Caco-2 (cell line): ENCODE measurements at places on chromosomes 7 and 10. TPM values are rescaled to one million over a fixed set of nuclear protein-coding genes. Genes with fewer than 3 reads are reported as not detected.

- no peak for DNase-seq
Measured at GRCh38 chr10:22315455-22316285, 518 bp upstream of the COMMD3 start.

- no peak for DNase-seq
Measured at GRCh38 chr7:35250941-35251340, 3.0 kb downstream of the TBX20 start.

Gene ATG9B
- total RNA-seq = 4.3 and 4.8 TPM in 2 replicates

DNA sequence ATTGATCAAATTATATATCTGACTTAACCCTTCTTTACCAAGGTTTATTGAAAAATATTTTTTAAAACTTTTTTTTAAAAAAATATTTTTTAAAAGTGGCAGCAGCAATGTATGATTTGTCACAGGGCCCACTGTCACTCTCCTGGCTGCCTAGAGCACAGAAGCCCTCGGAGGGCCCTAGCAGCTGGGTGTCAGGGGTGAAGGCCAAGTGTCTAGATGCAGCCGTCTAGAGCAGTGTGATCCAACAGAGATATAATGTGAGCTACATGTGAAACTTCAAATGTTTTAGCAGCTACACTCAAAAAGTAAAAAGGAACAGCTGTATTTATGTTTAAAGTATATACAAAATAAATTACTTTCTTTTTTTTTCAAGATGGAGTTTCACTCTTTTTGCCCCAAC is 112.7 kb downstream of the ARHGAP22 start:
- DNase-seq = no peak

GRCh38 chr10:54081950-54082349 is 719.1 kb downstream of the PCDH15 start:
- DNase-seq = no peak

Gene LEP
- total RNA-seq = not detected in 2 replicates

Gene SPDYE11
- total RNA-seq = not detected in 2 replicates

Gene CPVL
- 108 and 109 TPM in 2 replicates for total RNA-seq

DNA sequence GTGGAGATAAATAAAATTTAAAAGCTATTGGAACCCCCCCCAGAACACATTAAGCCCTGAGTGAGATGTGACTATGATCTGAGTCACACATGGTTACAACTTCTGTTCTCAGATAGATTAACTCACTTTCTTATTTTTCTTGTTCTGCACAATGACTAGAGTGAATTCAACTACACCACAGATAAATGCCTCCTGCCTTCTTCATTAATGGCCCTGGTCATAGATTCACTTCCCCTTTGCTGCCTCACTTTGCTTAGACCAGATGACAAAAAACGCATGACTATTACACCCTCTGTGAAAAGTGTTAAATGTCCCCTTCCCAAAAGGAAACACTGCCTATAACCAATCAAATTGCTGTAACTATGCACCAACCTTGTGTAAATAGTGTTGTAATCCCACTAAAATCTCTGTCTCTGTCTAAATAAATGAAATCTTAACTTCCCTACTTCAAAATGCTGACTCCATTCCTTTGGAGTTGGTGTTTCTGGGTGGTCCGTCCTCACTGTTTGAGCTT is 49.4 kb downstream of the AKR1D1 start:
- no peak for DNase-seq

- DNase-seq = peak; percentile 25
Measured at GRCh38 chr7:6709808-6710207, 3.1 kb upstream of the ZNF12 start.

DNA sequence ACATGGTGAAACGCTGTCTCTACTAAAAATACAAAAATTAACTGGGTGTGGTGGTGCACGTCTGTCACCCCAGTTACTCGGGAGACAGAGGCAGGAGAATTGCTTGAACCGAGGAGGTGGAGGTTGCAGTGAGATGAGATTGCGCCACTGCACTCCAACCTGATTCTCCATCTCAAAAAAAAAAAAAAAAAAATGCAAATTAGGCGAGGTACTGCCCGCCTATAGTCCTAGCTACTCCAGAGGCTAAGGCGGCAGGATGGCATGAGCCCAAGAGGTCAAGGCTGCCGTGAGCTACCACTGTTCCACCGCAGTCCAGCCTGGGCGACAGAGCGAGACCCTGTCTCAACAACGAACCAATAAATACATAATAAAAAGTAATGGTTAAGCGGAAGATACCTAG is 1.1 kb upstream of the EIF4H start:
- no peak for DNase-seq

DNA sequence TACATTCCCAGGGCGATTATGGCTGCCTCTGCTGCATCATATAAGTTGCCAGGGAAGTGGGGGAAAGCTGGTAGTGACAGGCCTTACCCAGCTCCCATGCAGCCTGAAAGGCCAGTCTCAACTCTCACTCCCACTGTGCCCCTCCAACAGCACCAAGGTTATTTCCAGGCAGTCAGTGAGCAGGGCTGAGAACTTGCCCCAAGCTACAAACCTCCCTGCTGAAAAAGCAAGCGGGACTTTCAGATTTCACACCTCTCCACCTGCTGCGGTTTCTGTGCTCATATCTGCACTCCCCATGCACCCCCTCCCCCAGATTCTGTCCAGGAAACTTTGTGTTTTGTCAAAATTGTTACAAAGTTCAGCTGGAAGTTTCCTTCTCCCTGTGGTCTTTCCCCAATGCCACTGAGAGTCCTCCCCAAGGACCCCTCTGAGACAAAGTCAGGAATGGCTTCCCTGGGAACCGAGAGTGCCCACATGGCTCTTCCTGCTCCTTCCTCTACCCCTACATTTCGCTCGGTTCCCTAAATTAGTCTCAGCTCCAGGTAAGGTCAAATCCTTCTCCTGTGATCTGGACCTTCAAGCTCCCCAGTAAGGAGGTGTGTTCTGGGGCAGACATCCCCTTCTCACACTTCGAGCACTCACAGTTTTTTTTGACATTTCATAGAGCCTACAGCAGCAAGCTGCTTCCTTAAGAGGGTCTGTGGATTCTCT is 25.3 kb upstream of the WNT2 start:
- no peak for DNase-seq

DNA sequence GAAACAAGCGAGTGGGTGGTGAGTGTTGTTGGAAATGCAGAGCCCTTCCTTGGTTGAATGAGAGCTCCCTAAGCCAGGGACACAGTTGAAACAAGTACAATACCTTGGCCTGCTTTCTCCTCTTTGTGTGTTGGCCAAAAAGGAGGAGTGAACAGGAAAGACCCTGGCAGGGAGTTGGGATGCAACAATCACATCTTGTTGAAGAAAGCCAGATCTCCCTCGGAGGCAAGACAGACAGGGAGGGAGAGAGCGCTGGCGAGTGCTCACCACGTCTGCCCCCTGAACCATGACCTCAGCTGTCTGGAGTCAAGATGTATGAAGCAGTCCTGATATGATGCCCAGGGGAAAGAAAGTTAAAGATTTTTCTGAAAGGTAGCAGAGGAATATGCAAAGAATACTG is 66.8 kb downstream of the ADAM12 start:
- no peak for DNase-seq

DNA sequence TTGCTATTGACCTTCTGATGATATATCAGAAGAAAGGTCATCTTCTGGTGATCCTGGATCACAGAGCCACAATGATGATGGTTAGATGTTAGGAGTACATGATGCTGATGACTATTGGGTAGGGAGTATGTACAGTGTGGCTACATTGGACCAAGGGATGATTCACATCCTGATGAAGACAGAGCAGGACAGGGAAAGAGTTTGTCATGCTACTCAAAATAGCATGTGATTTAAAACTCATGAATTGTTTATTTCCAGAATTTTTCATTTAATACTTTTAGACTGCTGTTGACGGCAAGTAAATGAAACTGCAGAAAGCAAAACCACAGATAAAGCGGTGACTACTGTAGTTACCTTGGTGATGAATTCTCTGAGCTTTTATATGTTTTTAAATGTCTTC is 397.3 kb downstream of the PPP1R3A start:
- DNase-seq = no peak

GRCh38 chr7:135706038-135706742 is 21.8 kb downstream of the SLC13A4 start:
- DNase-seq = no peak

DNA sequence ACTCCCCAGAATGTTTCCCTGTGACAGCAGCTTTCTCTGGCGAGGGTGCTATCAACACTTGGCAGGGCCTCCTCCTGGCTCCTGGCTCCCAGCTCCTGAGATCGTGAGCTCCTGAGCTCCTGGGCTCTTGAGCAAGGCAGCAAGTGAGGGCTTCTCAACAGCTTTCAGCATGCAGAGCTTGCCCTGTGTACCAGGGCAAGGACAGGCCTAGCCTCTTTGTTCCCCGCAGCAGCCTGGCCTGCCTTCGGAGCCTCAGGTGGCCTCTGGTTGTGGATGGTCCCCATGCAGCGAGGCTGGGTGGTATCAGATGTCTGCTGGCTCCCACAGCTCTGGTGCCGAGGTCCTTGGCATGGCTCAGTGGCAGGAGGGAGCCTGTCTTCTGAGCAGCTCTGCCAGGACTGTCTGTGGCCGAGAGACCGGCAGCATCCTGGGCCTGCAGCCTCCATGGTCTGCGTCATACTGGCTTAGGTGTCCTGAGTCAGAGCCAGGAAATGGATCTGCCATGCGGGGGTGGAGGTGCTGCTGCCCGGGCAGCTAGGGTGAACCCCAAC is 44.2 kb downstream of the ZMIZ1 start:
- no peak for DNase-seq

DNA sequence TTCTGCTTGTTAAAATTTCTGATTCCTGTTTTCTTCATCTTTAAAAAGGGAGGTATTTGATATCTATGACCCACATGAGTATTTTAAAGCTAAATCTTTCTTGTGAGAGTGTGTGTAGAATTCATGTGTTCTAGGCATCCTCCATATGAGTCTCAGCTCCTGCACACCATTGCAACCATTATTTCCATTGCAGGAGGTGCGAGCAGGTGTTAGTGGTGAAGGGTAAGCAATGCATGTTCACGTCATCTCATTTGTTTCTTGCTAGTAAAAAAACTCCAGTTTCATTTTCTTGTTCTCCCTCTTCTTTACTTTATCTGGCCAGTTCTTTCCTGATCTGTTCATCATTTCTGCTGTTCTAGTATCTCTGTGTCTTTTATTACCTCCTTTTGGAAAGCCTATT is 100.5 kb downstream of the ADRA2A start:
- DNase-seq = no peak

- no peak for DNase-seq
Measured at GRCh38 chr10:86226781-86227201, 139.8 kb downstream of the GRID1 start.

- no peak for DNase-seq
Measured at GRCh38 chr10:4242561-4243035, 457.6 kb upstream of the KLF6 start.

DNA sequence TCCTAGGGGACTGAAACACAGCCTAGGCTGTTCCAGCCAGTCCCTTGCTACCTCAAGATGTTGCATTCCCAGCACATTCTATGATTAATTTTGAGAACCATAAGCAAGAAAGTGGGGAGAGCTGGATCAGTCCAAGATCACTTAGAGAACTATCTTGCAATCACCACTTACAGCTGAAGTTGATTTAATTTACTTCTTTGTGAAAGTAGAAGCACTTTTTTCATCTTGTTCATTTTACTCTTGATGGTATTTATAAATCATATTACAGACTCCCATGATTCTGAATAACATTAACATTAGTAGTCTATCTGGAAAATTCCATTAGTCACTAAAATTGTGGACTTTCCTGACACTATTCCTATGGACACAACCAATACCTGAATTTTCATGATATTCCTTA is 118.5 kb downstream of the ETV1 start:
- DNase-seq = no peak

GRCh38 chr7:122289426-122289825 is 15.1 kb downstream of the FEZF1 start:
- no peak for DNase-seq

GRCh38 chr10:106661767-106662140 is 502.8 kb downstream of the SORCS1 start:
- DNase-seq = no peak

Gene EGR2
- 0.30 and 0.61 TPM in 2 replicates for total RNA-seq

- no peak for DNase-seq
Measured at GRCh38 chr7:82481499-82482097, 38.0 kb upstream of the CACNA2D1 start.

- DNase-seq = no peak
Measured at GRCh38 chr10:74436523-74437170, 285.6 kb downstream of the ADK start.

DNA sequence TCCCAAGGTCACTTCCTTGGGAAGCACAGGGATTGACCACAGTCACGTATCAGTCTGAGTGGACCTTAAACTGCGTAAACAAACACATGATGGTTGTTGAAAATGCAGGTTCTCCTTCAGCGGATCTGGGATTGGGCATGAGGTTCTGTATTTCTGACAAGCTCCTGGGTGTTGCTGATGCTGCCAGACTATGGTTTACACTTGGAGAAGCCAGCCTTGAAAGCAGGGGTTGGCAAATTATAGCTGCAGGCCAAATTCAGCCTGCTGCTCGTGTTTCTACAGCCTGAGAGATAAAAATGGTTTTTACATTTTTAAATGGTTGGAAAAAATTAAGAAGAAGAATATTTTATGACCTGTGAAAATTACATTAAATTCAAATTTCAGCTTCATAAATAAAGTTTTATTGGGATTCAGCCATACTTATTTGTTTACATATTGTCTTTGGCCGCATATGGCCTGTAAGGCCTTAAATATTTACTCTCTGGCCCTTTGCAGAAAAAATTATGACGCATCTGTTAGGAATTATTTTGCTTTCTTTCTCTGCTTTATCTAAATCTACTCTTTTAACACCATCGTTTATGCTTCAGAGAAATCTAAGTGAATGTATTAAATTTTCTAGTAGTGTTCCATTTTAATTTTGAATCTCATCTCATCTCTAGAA is 109.6 kb downstream of the SH2D4B start:
- no peak for DNase-seq

- no peak for DNase-seq
Measured at GRCh38 chr10:43965033-43965917, 316.6 kb upstream of the ZNF32 start.

DNA sequence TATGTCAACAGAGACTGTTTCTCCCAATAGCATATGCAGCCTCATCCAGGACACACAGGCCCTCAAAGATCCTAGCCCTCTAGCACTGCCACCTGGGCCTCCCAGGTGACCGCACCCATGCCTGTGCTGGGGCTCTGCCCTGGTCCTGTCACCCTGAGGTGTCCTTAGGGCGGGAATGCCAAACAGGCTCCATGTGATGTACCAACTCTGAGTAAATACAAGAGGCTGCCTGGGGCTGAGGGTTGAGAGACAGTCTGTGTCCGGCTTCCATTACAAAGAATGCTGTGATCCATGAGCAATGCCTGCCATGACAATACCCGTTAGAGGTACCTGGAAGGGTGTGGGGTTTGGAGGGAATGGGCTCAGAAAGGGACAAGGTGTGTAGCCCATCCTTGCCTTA is 83.0 kb upstream of the KAT6B start:
- DNase-seq = peak; percentile 44

- DNase-seq = no peak
Measured at GRCh38 chr7:898460-898854, 22.1 kb downstream of the GET4 start.

DNA sequence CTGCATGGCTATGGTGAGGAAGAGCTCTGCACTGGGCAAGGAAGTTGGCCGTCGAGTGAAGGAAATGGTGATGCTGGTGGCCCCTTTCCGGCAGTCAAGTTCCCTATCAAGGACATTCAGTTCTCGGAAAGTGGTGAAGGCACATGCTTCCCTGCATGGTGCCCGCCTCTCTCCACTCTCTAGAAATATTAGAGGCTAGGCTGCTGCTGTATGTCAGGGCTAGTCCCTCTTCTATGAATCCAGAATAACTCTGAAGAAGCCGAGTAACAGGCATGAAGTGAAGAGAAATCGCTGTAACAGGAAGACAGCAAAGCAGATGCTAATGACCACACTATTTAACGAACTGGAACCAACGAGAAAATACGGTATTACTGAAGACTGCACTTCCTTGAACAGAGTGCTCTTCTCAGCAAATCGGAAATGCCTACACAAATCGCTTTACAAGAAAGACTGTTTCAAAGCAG is 5.4 kb downstream of the IDI1 start:
- no peak for DNase-seq

Gene SVOPL
- total RNA-seq = 0.27 TPM in 1 of 2 replicates, not detected in the other
